Diencephalon (tissue), 1 donor: ENCODE measurements at places on chromosomes 3 and 15. TPM values are rescaled to one million over a fixed set of nuclear protein-coding genes. Genes with fewer than 3 reads are reported as not detected.

Gene CASR
- 0.69 TPM for total RNA-seq

Gene RFT1
- total RNA-seq = 11.3 TPM

Gene SGO1
- 3.5 TPM for total RNA-seq

Gene P2RY13
- total RNA-seq = 3.5 TPM

Gene NR1I2
- total RNA-seq = 0.23 TPM

Gene DYNLT2B
- 41.8 TPM for total RNA-seq

Gene SLC2A2
- not detected for total RNA-seq

Gene SAMD7
- total RNA-seq = not detected

Gene SMCO1
- not detected for total RNA-seq

Gene CNTN3
- 22.4 TPM for total RNA-seq

Gene TMIE
- total RNA-seq = 1.6 TPM

Gene NTRK3
- total RNA-seq = 65.7 TPM
